ENCODE measurements at places on chromosomes 5 and 9. TPM values are rescaled to one million over a fixed set of nuclear protein-coding genes. Genes with fewer than 3 reads are reported as not detected.

GRCh38 chr9:36126016-36126730, 10.4 kb upstream of the GLIPR2 start:
- no peak for DNase-seq

GRCh38 chr9:122164286-122164685, 4.6 kb downstream of the MORN5 start:
- DNase-seq = no peak

IL13 gene
- total RNA-seq = not detected

RAPGEF6 gene
- 66.5 TPM for total RNA-seq
